ENCODE measurements at places on chromosomes 5 and 9.
A peak's percentile ranks its signal among the peaks of the same experiment; 100 is the strongest.

GRCh38 chr5:41414598-41414997, 95.8 kb downstream of the PLCXD3 start:
- peak; percentile 93 for DNase-seq

GRCh38 chr9:127005770-127006314, 91.3 kb downstream of the RALGPS1 start:
- no peak for DNase-seq

GRCh38 chr5:154346427-154346826, 99.4 kb upstream of the SAP30L start:
- DNase-seq = no peak

DNA sequence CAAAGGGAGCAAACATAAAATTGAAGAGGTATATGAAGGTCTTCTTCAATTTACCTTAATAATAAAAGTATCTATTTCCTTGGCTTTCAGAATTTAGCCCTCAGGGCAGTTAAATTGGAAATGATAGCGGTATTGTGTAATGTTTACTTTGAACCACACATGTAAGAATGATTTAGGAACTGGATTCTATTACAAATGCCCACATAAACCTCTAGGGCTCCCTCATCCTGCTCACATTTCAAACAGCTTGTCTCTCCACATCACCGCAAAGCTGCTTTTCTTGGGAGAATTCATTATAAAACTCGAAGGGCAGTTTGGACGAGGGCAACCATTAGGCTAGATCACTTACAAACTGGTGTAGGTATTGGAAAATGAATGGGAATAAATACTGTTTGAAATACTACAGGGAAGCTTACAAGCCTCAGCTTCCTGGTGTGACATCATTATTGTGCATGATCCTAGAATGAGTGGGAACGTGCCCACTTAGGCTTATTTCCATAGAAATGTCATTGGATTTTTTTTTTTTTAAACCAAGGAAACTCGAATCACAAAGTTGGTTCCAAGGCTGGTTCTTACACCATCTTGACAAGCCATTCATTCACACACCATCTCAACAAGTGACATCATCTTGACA, 47.3 kb downstream of the MTRR start:
- peak; percentile 4 for DNase-seq

- no peak for DNase-seq
Observed at GRCh38 chr5:113232221-113232620, 202.6 kb downstream of the TSSK1B start.

DNA sequence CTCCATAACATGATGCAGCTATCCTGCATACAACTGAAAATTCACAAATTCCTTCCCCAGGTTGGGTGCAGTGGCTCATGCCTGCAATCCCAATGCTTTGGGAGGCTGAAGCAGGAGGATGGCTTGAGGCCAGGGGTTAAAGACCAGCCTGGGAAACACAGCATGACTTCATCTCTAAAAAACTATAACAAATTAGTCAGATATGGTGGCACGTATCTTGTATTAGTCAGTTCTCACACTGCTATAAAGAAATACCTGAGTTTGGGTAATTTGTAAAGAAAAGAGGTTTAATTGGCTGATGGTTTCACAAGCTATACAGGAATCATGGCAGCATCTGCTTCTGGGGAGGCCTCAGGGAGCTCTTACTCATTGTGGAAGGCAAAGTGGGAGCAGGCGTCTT, 56.4 kb upstream of the DAPK1 start:
- peak; percentile 13 for DNase-seq

- peak; percentile 24 for DNase-seq
Observed at GRCh38 chr9:111831371-111832108, 36.8 kb upstream of the SHOC1 start.

- DNase-seq = no peak
Observed at GRCh38 chr5:121088341-121088740, 624.2 kb downstream of the PRR16 start.

- no peak for DNase-seq
Observed at GRCh38 chr5:62942384-62942783, 363.8 kb downstream of the LRRC70 start.

DNA sequence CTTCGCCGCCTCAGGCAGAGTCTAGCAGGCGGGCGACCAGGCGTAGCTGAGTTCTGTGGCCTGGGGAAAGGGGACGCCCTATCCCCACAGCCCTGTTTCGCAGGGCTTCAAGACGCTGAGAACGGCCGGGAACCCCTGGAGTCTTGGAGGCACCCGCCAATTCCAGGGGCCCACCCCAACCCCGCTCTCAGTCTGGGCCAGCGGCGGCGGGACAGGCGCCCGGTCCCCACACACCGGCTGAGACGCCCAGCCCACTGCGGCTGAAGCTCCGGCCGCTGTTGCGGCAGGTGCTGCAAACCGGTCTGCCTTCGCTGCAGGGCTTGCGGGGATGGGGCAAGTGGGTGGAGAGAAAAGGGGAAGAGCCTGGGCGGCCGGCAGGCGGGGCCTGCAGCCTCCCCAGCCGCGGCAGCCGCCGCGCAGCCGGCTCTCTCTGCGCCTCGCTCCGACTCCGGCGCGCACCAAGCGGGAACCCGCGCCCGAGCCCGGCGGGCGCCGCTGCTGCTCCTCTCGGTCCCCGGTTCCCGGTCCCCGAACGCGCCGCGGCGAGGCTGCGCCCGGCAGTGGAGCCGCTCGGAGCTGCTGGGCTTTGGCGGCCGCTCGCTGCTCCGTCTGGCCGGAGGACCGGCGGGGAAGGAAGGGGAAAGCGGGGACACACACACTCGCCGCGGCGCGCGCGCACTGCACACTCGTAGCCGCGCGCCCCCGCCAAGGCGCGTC, at the start of gene PIP5K1B:
Gene PIP5K1B, plus strand, starts transcription at position 427 of the 717 bp plus-strand sequence. CDS start 117,375 bp downstream, outside the sequence.
- peak; percentile 3 for DNase-seq

GRCh38 chr5:60687927-60688720, 11.8 kb downstream of the DEPDC1B start:
- DNase-seq = peak; percentile 55

DNA sequence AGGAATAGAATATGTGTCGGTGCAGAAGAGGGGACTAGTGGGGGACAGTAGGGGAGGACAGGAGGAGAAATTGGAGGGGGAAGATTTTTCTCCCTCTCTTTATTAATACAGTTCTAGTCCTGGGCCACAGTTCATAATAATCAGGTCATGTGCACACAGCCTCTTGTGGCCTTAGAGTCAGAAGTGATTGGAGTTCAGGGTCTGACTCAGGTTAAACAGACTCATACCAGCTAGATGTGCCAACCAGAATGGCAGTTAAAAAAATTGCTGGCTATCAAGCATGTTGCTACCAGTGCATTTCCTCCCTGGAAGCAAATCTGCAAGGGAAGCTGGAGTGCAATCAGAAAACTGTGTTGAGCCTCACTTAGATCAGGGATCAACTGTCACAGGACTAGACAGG, 132.7 kb upstream of the MAP1B start:
- peak; percentile 9 for DNase-seq

DNA sequence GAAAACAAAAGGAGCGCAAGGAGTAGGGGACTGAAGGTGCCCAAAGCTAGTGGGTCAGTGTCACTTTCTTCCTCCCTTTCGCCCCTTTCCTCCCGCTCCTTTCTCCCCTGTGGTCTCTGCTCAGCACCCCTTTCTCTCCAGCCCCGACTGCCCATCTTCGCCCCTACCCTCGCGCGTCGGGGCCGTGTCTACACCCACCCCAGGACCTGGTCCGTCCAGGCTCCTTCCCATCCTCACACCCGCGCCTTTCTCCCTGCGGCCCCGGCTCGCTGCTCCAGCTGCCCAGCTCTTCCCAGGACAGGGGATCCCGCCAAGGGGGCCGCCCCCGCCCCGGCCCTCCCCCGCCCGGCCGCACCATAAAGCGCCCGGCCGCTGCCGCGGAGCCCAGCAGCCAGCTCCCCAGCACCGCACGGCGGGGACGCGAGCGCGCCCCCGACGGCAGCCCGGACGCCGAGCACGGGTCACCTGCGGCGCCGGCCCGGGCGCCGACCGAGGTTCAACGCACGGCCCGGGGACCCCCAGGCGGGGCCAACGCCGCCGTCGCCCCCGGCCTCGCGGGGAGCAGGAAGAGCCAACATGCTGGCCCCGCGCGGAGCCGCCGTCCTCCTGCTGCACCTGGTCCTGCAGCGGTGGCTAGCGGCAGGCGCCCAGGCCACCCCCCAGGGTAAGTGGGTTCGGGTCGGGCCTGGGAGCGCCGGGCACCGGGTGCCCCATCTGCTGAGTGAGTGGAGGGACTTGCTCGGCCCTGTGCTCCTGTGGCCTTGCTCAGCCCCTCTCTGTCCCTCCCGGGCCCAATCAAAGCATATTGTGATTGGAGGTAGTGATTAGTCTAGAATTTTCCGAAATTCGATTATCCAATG, at the start of gene THBS4:
Gene THBS4, plus strand, starts transcription at position 387 of the 860 bp plus-strand sequence. Its CDS starts 190 bp downstream, at position 577.
- DNase-seq = no peak

DNA sequence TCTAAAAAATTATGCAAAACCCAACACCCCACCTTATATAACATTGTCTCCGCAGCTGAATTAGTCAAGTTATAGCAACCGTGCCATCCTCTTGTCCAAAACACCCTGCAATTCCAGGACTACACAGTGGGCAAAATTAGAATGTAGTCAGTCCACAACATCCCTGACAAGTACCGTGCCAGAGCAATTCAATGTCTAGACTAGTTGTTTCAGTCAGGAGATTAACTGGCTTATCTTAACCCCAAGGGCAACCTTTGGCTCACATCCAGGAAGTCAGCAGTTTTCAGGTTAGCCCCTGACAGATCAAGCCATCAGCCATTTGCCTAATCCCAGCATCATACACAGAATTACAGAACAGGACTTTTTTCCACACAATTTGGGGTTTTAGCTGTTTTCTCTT, 240.8 kb upstream of the TMEM161B start:
- no peak for DNase-seq

DNA sequence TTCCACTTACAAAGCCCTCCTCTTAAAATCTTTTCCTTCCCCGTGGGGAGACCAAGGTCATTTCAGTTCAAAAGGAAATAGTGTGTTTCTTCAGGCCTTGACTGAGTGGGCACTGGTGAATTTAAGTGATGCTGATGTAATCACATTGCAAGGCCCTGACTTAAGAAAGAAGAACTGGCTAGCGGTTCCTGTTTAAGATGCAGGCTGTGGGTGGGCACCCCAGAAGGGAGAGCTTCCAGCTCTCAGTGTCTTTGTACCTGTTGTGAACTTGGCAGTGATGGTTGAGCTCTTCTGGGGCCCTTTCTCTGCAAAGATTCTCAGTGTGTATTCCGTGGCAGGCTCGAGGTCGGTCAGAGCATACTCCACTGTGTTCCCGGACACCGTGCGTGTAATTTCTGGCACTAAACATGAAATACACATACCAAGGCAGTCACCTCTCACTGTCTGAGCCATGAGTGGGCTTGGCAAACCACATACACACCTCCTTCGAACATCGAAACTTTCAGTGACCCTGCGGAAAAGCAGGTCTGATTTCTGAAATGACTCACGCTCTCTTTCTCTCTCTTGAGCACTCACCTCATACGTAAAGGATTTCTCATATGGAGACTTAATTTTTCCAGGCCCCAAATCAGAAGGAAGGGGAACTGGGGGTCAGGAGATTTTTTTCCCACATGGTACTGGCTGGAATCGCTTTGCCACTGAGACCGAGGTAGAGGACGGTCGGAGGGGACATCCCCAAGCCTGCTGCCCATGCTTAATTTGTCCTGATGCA, 81.9 kb downstream of the TNC start:
- DNase-seq = no peak

GRCh38 chr5:101531026-101531425, 627.9 kb upstream of the ST8SIA4 start:
- DNase-seq = no peak

- DNase-seq = peak; percentile 4
Observed at GRCh38 chr5:64680289-64680688, 10.0 kb upstream of the SHISAL2B start.

GRCh38 chr5:131671994-131672655, 37.1 kb upstream of the RAPGEF6 start:
- DNase-seq = peak; percentile 84

GRCh38 chr9:133238272-133238850, 29.3 kb upstream of the OBP2B start:
- no peak for DNase-seq

DNA sequence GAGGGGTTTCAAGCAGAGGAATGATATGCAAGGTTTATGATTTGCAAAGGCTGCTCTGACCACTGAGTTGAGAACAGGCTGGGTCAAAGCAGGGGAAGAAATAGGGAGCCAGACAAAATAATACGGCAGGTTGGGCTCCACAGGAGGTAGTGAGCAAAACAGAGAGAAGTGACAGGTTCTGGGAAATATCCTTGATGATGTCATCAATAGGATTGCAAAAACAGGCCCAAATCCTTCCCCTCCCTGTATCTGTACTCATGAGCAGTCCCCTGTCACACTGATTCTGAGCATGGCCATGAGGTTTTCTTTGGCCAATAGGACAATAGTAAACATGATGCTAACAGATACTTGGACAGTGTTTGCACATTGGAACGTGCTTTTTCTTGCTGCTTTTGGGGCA, 471.8 kb upstream of the BRINP1 start:
- DNase-seq = no peak

DNA sequence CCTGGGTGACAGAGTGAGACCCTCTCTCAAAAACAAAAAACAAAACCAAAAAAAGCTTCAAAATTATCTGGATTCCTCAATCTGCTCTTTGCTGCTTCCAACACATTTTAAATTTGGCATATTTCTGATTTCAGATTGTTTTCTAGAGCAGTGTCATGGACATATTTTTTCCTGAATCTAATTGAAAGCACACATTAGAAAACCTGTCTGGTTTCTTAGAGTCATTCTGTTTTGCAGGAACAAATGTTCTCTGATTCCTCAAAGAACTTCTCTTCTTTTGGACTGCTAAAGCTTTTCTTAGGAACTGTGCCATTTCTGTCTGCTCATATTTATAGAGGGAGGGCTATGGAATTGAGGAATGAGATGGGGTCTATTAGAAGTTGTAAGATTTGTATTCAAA, 81.6 kb downstream of the RAI14 start:
- DNase-seq = no peak

DNA sequence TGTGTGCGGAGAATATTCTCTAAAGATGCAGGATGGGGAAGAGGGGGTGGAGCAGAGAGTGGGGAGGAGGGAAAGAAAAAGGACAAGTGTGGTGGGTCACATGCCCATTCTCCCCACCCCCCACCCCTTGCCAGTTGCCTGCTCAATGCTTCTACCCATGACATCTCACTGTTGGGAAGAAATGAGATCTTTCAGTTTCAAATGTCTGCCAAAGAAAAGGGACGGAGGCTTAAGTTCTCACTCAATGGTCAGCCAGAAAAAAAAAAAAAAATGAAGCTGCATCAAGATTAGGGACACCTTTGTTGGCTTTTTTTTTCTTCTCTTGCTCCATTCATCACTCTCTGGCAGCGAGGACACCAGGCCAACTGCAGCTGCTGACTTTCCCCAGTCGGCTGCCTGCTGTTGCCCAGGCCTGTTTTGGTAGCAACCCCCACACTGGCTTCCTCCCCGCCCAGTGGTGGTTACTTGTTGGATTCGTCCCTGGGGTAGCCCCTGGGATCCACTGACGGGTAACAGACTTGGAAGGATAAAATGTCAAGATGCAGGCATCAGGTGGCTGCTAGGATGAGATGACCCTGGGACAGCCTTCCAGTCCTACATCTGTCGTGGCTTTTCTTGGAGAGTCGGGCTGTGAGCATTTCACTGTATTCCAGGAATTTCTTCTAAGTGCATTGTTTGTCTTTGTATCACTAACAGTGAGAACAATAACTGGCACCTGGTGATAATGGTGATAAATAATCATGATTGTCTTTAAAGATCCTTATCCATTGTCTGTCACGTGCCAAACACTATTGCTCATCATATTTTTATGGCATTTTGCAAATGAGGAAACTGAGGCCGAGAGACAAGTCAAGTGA, 9.1 kb downstream of the WWC1 start:
- DNase-seq = no peak

- no peak for DNase-seq
Observed at GRCh38 chr9:130201974-130202373, 29.8 kb downstream of the NCS1 start.
